ENCODE measurements at places on chromosomes 12 and 14. TPM values are rescaled to one million over a fixed set of nuclear protein-coding genes. Genes with fewer than 3 reads are reported as not detected.
A peak's percentile ranks its signal among the peaks of the same experiment; 100 is the strongest.

NXPH4 gene
- total RNA-seq = not detected

- DNase-seq = no peak
These were observed 104.2 kb upstream of the LGR5 start for GRCh38 chr12:71335151-71335962.

GRCh38 chr14:61749867-61750266 lies 12.4 kb upstream of the SNAPC1 start:
- no peak for DNase-seq

SYCP3 gene
- total RNA-seq = not detected

- DNase-seq = no peak
These were observed 20.5 kb upstream of the CLMN start for GRCh38 chr14:95340201-95340697.

DNA sequence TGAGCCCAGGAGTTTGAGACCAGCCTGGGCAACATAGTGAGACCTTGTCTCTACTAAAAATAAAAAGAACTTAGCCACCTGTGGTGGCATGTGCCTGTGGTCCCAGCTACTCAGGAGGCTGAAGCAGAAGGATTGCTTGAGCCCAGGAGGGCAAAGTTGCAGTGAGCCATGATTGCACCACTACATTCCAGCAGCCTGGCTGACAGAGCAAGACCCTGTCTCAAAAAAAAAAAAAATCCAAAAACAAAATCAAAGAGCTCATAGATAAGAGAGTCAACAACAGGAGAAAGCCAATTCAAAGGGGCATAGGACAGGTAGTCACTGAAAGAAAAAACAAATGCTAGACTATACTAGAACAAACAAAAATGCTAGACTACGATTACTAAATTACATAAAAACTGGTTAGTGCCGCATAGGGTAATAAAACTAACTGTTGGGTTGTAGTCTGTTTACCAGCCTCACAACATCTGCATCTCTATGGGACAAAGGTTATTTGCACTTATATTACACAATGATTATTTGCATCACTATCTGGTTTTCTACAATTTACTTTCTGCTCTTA lies 16.6 kb upstream of the EEA1 start:
- DNase-seq = no peak

- no peak for DNase-seq
These were observed 268.5 kb upstream of the USP15 start for GRCh38 chr12:61991661-61992060.

SDS gene
- total RNA-seq = not detected

GPRC5D gene
- total RNA-seq = 0.84 TPM

DNA sequence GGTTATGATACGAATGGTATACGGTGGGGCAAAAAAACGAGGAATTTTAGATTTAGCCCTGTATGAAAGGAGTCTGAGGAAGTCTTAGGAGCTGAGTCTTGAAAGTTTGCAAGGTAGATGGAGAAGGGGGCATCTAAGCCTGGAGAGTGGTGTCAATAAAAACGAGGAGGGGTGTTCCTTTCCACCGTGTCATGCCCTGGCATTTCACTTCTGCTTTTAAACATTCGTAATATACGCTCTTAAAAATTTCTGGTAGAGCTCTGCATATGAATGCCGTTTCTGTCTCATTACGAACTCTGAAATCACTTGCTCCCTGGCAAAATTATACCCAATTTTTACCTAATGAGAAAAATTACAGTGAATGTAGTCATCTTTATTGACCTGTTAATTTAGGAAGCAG lies 170.2 kb downstream of the ERC1 start:
- DNase-seq = no peak

GRCh38 chr14:64701660-64702059 lies 2.6 kb upstream of the PLEKHG3 start:
- DNase-seq = no peak

DNA sequence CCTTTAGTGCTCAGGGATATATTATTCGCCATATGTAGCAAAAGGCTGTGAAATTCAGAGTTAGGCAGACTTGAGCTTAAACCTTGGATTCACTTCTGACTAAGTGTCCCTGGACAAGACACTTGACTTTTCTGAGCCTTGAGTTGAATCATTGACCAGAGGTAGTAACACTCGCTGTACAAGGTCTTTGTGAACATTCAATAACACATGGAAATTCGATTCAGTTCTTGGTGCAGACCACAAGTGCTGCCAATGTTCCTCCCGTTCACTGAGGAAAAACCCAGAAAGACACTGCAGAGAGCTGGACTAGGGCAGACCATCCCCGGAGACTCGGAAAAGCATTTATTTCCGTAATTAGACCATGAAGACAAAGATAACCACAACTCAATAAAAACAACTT lies 901.4 kb downstream of the AACS start:
- peak; percentile 78 for DNase-seq

DNA sequence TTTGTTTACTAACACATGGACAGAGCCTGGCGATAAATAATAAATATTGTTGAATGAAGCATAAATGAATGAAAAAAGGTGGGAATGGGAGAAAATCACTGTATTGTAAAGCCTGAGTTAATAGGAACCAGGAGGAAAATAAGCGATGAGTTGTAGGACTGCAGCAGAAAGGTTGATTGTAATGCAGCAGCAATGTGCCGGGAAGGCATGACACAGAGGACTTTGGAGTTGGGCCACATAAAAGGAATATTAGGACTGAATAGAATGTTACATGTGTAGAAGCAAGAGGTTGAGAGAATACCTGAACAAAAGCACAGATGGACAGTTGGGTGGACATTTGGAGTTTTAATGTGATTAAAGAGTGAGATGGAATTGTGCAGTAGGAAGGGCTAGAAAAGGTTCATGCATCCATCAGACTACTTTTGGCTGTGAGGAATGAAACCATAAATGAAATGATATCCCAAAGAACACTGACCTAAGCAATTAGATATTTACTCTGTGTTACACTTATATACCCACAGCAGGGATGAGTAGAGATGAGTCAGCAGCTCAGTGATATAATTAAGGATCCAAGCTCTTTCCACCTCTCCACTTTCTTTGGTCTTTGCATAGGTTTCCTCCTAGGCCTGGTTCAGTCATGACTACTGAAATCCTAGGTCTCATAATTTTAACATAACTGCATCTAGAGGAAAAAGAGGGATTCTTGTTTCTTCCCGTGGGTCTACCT lies 55.4 kb downstream of the CCER1 start:
- no peak for DNase-seq

LMO3 gene
- 149 TPM for total RNA-seq

- no peak for DNase-seq
These were observed 23.5 kb downstream of the CALCOCO1 start for GRCh38 chr12:53703756-53704155.

DNA sequence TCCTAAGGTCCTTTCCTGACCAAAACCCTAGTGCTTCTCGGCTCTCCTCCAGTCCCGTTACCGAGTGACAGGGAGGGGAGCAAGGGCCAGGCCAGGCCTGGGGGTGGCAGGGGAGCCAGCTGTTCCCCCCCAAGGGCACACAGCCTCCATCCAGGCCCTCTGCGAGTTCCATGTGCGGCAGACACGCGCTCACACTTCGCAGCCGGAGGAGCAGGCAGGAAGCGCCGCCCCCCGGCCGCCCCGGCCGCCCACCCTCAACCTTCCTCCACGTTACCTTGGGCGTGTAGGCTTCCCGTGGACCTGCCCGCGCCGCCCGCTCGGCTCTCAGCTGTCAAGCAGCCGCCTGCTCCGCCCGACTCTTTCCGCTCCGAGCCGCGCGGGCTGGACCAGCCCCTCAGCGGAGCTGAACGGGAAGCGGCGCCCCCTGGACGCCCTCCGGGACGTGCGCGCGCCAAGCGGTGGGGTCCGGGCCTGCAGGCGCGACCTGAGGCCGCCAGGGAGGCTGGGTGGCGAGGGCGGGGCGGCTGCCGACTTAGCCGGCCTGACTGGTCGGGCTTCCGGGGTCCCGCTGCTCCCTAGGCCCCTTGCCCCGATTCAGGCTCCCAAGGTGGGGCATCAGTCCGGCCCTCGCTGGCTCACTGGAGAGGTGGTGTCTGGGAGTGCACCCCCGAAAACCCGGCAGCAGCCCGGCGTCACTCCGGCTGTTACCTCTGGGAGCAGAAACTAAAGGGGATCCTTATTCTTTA lies at the start of gene CRACR2A:
Gene CRACR2A, minus strand, starts transcription at position 369 of the 746 bp plus-strand sequence. CDS start 56,110 bp downstream, outside the sequence.
- DNase-seq = peak; percentile 91

CEBPE gene
- total RNA-seq = not detected

FAM186B gene
- total RNA-seq = 0.17 TPM

- DNase-seq = no peak
These were observed 893.1 kb downstream of the TMEM121 start for GRCh38 chr14:106419376-106419965.

SLC10A1 gene
- total RNA-seq = not detected

DNA sequence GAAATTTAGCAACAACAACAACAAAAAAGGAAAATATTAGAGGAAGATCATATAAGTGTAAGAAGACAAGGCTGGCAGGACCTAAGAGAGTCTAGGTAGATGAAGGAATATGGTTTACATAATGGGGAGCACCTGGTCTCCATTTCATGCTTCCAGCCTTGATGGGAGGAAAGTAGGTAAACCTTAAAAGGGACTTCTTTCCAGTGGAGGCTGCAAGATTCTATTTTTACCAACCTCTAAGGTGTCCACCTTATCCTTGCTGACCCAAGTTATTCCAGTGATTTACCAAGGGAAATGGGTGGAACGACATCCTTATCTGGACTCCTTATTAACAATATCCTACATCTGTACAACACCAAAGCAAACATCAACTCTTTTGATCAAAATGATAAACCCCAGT lies 30.0 kb downstream of the DAD1 start:
- DNase-seq = no peak

GRCh38 chr12:62847709-62848108 lies 87.2 kb downstream of the PPM1H start:
- no peak for DNase-seq

DNA sequence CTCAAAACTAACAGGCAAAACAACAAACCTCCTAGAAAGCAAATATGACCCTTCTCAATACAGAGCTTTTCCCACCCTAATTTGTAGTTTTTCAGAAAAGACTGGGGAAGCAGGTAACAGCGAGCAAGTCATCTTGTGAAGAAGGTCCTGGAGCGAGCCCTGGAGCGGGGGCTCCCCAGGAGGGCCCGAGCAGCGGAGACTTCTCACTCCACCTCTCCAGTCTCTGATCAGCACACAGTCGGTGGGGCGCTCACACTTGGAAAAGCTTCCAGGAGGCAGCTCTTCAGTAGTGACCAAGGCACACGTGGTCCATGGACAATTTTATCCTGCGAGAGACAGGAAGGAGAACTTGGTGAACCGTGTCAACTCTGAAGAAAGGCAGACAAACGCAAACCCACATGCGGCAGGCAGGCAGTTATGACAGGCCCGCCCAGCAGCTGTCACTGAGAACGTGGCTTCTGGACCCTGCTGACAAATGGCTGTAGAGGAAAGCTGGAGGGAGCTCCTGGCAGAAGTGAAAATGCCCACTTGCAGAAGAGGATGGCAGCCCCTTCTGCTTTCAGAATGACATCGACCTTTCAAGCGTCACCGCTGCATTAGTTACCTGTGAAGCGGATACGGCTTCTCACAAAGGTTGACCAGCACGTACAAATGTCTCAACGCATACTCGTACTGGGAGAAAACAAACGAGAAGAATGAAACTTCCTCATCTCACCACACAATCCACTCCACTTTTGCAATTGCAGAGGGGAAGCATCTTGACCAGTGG lies 44.2 kb downstream of the LGMN start:
- DNase-seq = no peak

PLEKHH1 gene
- total RNA-seq = 1.7 TPM

GRCh38 chr12:26122681-26123481 lies 2.0 kb downstream of the BHLHE41 start:
- DNase-seq = peak; percentile 95

GRCh38 chr12:57722716-57723629 lies 15.6 kb downstream of the AGAP2 start:
- DNase-seq = peak; percentile 77

GPRC5A gene
- 2.9 TPM for total RNA-seq

GRCh38 chr12:77324416-77324762 lies 259.0 kb upstream of the E2F7 start:
- DNase-seq = no peak

DNA sequence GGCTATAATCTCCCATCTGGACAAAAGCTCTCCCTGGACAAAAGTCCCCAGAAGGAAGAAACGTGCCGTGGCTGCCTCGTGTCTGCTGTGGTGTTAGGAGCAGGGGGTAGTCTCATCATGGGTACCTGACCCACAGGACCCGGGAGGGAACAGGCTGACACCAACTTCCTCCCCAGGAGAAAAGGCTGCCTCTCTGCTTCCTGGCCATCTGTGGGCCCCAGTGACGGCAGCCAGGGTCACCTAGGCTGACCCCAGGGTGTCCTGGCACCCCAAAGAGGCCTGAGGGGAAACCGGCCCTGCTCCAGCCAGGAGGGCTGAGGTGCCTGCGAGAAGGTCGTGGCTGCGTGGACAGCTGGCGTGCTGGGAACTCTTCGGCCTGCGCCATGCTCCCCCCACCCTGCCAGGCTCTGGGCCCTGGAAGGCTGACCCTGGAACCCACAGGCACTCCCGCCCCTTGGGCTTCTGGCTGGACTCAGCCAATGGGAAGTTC lies 133.9 kb downstream of the RFLNA start:
- no peak for DNase-seq

- no peak for DNase-seq
These were observed 180.6 kb upstream of the EEA1 start for GRCh38 chr12:93109551-93110203.

DNA sequence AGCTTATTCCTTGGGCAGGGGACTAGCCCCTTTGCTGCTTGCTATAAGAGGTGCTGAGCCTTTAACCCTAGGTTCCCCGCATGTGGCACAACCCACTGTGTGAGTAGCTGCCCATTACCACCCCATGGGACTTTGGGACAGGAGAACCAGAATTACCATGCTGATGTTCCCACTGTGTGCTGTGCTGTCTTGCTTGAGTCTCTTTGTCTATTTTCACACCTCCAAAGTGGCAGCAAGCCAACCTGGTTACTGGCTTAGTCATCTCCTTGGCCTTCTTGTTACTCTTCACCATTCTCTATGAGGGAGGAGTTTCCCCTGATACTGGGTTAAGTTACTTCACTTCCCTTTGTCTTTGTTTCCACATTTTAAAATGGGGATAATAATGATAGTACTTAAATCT lies 73.4 kb upstream of the ETV6 start:
- no peak for DNase-seq

DNA sequence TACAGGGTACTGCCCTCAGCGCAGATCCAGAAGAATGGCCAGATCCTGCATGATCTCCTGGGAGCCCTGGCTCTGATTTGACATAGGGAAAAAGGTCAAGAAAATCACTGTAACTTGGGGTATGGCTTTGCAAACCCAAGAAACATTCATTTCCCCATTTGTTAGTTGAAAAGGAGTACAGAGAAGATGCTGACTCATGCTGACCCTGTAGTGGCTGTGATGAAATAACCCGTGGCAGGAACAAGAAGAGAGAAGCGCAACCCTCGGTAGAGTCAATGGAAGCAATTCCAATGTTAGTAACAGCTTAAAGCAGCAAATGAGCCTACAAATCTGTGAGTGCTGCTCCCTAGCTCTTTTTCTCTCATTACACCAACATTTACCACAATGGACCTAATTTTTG lies 281.6 kb upstream of the NPAS3 start:
- DNase-seq = no peak

GRCh38 chr12:25034676-25035075 lies 85.8 kb upstream of the BCAT1 start:
- no peak for DNase-seq

AHNAK2 gene
- 177 TPM for total RNA-seq

All from esophagus muscularis mucosa (tissue), 4 donors.